ENCODE measurements at places on chromosomes 3 and 15. TPM values are rescaled to one million over a fixed set of nuclear protein-coding genes. Genes with fewer than 3 reads are reported as not detected.

GPR62 gene
- 0.06 TPM for total RNA-seq

DNA sequence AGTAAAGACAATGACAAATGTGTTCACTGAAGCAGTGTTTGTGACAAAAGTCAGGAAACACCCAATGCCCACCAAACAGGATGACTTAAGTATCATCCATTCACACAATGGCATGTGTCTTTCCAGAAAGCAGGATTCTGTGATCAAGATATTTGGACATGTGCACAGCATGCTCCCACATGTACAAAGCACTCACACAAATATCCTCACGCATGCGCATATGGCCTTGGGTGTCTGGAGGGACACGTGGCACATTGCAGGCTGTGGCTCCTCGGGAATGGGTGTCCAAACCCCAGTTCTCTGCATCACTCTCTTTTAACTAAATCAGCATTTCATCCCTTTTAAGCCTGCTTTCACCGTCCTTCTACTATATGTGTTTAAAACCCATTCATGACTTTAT, 130.5 kb downstream of the KLF13 start:
- DNase-seq, result no peak

DNA sequence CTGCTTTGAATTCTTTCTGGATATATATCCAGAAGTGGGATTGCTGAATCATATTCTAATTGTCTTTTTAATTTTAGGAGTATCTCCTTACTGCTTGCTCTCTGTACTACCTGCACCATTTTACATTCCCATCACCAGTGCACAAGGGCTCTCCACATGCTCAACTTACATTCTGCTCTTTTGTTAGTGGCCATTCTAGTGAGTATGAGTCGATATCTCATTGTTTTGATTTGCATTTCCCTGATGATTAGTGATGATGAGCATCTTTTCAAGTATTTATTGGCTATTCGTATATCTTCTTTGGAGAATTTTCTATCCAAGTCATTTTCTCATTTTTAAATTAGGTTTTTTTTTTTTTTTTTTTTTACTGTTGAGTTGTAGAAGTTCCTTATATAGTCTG, 29.5 kb downstream of the PFN2 start:
- DNase-seq, result no peak

DNA sequence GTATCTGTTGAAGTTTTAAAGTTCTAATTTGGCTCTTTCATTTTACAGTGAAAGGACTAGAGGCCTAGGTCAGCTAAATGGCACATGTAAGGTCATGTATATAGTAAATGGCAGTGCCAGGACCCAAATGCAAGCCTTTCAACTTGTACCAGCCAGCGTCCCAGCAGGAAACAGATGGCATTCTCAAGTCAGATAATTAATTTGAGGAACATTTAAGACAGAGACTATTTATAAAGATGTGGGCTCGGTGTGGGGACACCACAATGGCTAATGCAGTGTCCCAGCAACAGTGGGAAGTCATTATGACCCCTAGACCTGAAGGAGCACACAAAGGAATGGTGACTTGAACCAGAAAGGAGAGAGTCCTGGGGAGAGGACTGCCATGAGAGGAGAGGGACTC, 6.1 kb downstream of the MINDY4B start:
- no peak for DNase-seq

TRANK1 gene
- 16.8 TPM for total RNA-seq

- no peak for DNase-seq
Observed at GRCh38 chr3:142597906-142598305, 1.7 kb downstream of the PLS1 start.

DNA sequence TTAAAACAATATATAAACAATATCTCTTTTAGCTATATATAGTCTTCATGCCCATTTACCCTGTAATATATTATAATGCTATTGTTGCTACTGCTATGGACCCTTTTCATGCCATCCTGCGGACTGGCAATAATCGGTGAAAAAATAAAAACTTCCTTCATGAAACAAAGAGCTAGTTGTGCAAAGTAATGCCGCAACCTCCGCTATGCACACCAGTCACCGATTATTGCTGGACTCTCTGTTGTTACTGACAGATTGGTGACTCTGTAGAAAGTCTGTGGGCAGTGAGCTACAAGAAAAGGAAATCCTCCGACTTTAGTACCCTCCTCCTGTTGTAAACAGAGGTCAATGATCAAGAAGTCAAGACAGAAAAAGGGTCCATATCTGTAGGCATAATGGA, 17.9 kb upstream of the ICE2 start:
- DNase-seq, result no peak

DNA sequence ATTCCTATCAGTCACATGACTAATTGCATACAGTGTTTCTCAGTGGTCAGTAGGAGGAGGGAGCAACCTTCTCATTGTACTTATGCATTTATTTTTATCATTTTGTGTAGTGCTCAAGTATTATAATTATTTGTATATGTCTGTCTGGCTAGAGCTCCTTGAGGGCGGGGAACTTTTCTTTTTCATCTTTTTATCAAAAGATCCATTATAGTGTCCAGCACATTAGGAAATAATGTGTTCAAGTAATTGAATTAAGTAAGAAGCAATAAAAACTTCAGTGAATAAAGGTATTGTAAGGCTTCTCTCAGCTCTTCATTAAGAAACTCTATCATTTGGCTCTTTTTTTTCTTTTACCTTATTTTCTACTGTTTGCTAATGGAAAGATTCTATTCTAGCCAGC, 18.8 kb downstream of the FGF7 start:
- no peak for DNase-seq

- no peak for DNase-seq
Observed at GRCh38 chr15:48361685-48362084, 30.5 kb downstream of the DUT start.

CFAP92 gene
- 1.0 TPM for total RNA-seq

DNA sequence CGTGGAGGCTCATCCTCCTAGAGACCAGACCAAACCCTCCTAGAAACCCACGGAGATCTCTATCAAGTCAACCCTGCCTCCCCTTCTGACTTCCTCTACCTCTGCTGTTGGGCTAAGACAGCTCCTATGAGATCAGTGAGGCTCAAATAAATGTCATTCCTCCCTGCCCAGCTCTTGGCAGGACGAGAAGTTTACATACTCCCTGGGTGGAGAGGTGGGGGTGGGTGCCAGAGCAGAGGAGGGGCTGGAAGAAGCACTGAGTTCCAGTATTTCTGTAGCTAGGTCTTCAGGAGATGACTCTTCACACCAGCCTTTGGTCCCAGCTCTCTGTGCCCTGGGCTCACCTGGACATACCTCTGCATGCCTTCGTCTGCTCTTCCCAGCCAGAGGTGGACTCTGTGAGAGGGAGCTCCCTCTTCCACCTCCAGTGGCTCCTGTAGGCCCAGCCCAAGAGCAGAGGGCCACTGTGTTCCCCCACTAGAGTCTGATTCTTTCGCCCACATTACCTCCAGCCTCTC, 42.4 kb upstream of the TLE3 start:
- DNase-seq, result no peak

Measured in glomerular endothelial cell (primary cell).